GM12892 (cell line): ENCODE measurements at places on chromosomes 7 and 10.

DNA sequence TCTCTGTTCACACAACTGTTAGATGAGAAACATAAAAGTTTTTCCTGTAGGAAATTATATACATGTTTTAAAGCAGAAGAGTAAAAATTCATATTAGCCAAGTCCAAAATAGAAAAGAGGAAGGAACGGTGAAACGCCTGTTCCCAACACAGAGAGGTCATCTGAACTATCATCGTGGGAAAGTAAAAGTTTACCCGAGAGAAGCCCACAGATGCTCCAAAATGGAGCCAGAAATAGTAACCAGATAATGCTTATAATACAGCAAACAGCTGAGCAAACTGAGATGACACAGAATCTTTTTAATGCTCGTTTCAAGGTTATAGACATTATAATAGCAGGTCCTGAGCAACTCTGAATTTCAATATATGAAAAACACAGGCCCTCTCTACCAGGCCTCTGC lies 24.5 kb downstream of the FRMD4A start:
- DNase-seq: no peak

DNA sequence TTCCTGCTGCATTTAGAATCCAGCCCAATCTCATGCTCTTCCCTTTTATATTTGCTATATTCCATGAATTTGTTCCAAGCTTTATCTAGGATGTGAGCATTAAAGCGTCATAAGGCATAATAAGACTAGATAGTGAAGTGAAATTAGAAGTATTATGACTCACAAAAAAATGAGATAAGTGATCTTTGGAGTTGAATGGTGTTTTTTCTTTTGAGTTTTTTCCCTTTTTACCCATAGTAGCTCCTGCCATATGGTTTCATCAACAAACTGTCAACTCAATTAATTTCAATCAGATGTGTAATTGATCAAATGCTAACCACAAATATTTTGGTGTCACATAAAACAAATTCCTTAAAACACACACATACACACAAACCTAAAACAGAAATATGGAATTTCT lies 17.0 kb downstream of the KLHDC10 start:
- no peak for DNase-seq

- no peak for DNase-seq
Measured at GRCh38 chr10:124991835-124992234, 49.9 kb downstream of the ZRANB1 start.

DNA sequence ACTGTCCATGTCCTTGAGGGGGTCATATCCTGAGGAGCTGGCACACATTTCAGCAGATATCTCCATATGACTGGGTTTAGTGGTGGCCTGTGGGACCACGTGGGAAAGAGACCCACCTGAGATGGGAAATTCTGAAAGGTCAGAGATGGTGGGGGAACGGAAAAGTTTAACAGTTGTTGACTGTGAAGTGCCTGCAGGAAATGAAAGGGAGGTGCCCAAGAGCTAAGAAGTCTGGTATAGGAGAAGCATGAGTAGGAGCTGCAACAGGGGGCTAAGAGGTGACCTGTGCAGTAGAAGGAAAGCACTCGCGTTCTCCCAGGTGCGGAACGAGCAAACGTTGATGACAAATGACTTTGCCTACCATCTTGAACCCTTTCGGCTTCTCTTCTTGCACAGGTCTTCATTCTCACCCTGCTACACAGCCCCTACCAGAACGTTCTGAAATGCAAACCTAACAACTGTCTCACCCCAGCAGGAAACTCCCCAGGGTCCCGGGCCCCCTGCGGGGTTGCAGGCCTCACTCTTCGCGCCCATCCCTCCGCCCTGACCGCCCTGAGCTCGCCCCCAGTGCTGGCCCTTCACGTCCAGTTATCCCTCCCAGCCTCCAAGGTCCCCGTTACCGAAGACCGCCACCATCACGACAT lies 9.8 kb upstream of the FXYD4 start:
- no peak for DNase-seq

GRCh38 chr10:121121462-121121861 lies 270.3 kb downstream of the WDR11 start:
- DNase-seq: no peak

DNA sequence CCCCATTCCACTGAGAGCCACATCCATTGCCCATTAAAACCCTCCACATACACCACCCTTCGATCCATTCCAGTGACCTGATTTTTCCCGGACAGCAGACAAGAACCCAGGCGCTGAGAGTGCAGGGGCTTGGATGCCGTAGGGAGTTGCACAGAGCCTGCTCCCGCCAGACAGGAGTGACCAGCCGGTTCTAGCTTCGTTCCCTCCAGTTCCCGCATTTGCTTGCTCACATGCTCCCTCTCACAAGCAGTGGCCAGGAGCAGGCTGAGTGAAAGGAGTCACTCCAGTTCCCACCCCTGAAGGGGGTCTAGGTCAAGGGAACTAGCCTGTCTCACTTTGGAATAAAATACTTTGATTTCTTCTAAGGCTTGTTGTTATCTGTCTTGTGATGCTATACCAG lies 119.5 kb downstream of the SKIDA1 start:
- DNase-seq: no peak

DNA sequence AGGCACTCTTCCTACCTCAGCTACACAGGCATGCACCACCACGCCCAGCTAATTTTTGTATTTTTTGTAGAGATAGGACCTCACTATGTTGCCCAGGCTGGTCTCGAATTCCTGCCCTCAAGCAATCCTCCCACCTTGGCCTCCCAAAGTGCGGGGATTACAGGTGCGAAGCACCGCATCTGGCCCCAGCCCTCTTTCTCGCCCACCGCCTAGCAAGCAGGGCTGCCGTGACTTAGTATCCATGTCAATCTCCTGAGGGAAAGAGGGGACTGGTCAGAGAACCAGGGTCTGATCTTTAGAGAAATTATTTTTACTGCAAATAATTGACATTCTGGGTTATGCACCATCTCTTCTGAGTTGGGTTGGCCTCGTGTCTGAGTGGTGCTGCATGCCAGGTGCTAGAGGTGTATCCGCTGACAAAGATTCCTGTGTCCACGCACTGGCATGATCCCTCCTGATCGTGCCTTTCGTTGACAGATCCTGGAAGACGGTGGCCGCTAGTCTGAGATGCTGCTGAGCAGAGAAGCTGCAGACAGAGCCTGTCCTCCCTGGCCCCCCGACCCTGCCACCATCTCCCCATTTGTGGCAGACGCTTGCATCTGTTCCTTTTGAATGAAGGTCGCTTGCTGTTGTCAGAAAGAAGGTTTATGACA lies 22.7 kb downstream of the WIPI2 start:
- no peak for DNase-seq

- no peak for DNase-seq
Measured at GRCh38 chr7:135692055-135692454, 29.7 kb downstream of the STMP1 start.

- no peak for DNase-seq
Measured at GRCh38 chr10:72712136-72712535, 20.2 kb downstream of the MCU start.

GRCh38 chr10:67596641-67597040 lies 99.4 kb downstream of the CTNNA3 start:
- DNase-seq: no peak

- DNase-seq: no peak
Measured at GRCh38 chr10:20995123-20995987, 98.2 kb upstream of the NEBL start.
